Hematopoietic multipotent progenitor cell (in vitro differentiated cells): ENCODE measurements at places on chromosomes 1 and 21. TPM values are rescaled to one million over a fixed set of nuclear protein-coding genes. Genes with fewer than 3 reads are reported as not detected.

Gene BRDT
- not detected for total RNA-seq

GRCh38 chr1:66265796-66266195 is 268.2 kb upstream of the SGIP1 start:
- no peak for DNase-seq

Gene LEFTY2
- 0.27 TPM for total RNA-seq

- DNase-seq, result no peak
These were observed 12.6 kb downstream of the SZT2 start for GRCh38 chr1:43402089-43402865.
